ENCODE measurements at places on chromosomes 12 and 14.

GRCh38 chr12:124914392-124915238, at the start of gene UBC:
Gene UBC (minus strand): TSS chr12:124914650. CDS start chr12:124913771, 879 bp downstream.
- peak; percentile 89 for DNase-seq

DNA sequence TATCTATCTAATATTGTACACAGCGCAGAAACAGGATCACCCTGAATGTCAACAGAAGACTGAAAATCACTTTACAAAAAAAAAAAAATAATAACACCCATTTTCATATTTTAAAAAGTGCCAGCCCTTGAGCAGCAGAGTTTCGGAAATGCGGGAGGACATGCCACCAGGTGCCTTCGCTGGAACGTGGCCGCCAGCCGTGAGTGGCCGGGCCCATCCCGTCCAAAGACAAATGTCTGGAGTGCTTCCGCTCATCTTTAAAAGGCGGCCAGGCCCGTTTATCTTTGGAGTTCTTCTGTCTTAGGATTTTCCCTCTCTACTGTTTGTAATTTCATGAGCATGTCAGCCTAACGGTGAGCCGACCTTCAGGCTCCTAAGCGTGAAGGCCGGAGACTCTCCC, 43.5 kb downstream of the LRTM2 start:
- no peak for DNase-seq

- no peak for DNase-seq
Measured at GRCh38 chr14:51735851-51736250, 84.1 kb downstream of the FRMD6 start.

- DNase-seq: no peak
Measured at GRCh38 chr12:99709619-99710018, 62.1 kb downstream of the GARIN6 start.

DNA sequence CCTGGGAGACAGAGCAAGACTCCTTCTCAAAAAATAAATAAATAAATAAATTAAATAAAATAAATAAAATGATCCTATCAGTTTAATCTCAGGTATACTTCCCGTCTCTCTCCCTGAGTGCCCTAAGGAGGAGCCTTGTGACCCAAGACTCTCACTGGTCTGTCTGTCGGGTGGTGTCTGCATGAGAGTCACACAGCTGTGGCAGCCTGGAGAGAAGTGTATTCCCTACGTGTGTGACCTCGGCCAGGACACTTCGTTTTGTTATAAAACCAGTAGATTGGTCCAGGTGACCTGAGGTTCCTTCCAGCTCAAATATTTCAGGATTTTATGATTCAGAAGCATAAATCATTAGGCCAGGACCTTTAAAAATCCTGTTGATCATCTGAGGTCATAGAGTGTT, 4.8 kb downstream of the SYNE3 start:
- no peak for DNase-seq

DNA sequence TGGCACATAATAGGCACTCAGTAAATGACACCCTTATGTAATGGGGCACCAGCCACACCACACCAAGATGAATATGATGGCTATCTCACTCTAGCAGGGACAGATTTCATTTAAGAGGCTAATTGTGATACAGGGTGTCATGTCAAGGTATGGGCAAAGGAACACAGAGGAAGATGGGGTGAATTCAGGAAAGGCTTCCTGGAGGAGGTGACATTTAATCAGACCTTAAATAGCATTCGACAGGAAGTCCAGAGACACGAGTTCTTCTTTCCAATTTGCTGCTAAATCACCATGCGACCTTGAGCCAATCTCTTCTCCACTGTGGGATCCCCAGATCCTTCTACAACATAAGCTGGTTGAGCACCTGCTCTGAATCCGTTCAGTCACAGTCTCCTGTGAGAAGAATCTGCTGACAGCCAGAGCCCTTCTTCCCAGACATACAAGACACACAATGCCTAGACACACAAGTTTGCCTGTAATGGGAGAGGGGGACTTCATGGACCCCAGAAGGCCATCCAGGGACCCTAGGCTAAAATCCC, 1.5 kb upstream of the DTX1 start:
- no peak for DNase-seq

- DNase-seq: peak; percentile 72
Measured at GRCh38 chr14:75088566-75089373, 19.3 kb downstream of the ZC2HC1C start.

- no peak for DNase-seq
Measured at GRCh38 chr12:32568228-32568627, 110.9 kb upstream of the DNM1L start.

GRCh38 chr12:18103624-18104023, 13.6 kb upstream of the RERGL start:
- no peak for DNase-seq

DNA sequence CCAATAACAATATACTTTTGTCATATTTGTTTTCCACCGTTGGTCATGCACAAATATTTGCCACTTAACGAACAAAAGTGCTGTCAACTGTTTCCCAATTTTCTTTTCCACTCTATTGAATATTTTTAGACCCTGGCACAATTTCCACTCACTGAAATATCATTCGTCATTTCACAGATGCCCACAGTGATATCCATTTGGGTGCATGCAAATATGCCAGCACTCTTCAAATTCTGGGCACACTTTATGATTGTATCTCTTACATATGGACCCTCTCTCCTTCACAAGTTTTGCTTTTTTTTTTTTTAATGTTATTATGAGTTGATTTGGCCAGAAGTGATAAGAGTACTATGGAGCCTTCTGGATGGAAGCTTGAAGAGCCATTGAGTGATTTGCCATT, 1557.3 kb upstream of the FLRT2 start:
- DNase-seq: no peak

DNA sequence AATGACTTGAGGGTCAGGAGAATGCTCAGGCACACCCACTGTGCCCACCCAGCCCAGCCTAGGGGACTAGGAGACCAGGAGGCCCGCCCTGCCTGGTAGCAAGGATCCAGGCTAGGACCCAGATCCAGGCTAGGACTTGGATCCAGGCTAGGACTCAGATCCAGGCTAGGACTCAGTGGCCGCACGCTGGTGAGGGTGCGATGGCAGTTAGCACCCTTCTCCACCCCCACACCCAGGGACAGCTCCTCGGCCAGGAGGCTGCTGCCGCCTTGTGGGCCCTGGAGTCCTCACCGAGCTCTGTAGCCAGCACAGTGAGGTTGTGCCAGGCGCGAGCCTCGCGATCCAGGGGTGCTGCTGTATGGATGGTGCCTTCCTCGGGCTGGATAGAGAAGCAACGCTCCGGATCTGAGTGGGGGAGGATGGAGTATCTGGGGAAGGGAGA, 5.1 kb downstream of the CDH24 start:
- DNase-seq: peak; percentile 49

DNA sequence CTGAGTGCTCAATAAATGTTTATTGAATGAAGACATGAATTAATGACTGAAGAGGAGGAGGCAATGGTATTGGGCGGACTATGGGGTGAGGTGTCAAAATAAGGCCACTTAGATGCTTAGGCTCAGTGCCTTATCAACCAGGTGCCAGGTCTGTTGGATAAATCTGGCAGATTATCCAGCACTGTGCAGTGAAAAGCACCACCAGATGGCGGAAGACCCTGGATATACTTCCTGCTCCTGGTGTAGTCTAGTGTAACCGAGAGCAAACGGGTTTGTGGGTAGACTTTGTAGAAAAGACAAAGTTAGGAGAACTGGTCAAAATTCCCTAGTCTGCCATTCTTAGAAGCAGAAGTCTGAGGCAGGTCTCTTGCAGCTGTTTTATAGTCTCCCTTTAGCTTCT, 306.3 kb downstream of the ATP23 start:
- peak; percentile 13 for DNase-seq

DNA sequence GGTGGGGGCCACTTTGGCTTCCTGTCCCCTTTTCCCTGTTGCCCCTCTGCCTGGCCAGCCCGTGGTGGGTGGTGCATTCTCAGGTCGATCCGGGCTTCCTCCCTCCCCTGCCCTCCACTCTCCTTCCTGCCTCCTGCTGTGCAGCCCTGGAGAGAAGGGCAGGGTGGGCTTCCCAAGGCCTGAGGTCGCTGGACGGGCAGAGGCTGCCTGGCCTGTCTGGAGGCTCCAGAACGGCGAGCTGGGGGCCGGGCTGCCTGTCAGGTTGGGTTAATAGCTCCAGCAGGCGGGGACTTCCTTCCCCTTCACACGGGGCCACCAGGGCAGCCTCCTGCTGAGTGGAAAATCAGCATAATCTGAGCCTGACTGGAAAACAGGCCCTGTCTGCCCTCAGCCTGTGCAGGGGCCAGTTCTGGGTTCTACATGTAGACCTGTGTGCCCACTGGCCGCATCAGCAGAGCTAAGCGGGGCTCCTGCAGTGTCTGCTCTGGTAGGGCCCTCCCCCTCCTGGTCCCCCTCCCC, 11.3 kb downstream of the KIF26A start:
- peak; percentile 91 for DNase-seq

GRCh38 chr14:100305324-100306100, 732 bp downstream of the SLC25A29 start:
- DNase-seq: peak; percentile 35
